ENCODE measurements at places on chromosomes 13 and 19. TPM values are rescaled to one million over a fixed set of nuclear protein-coding genes. Genes with fewer than 3 reads are reported as not detected.

The RAX2 gene
- not detected for polyA plus RNA-seq

DNA sequence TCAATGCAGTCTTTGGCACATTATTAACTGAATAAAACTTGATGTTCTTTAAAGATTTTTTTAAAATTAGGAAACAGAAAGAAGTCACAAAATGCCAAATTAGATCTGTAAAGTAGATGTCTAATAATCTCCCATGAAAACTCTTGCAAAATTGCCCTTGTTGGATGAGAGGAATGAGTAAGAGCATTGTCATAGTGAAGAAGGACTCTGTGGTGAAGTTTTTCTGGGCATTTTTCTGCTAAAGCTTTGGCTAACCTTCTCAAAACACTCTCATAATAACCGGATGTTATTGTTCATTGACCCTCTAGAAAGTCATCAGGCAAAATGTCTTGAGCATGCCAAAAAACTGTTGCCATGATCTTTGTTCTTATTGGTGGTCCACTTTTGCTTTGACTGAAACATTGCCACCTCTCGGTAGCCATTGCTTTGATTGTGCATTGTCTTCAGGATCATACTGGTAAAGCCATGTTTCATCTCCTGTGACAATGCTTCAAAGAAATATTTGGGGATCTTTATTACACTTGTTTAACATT is 549.3 kb downstream of the LIG4 start:
- no peak for DNase-seq

DNA sequence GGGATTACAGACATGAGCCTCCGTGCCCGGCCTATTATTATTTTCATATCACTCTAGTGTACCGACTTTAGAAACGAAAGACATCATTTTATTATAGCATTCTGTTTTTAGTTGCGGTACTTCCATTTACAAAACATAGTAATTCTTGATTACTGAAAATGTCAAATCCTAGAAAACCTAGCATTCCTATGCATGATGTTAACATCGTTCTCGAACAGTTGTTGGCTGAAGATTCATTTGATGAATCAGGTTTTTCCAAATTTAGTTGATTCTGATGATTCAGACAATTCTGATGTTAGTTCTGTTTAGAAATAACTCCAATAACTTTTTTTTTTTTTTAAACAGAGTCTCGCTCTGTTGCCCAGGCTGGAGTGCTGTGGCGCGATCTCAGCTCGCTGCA is 11.5 kb upstream of the MTRF1 start:
- no peak for DNase-seq

GRCh38 chr13:48976576-48977285 is 1.0 kb downstream of the FNDC3A start:
- DNase-seq = peak; percentile 64

The AMH gene
- polyA plus RNA-seq = 3.4 TPM

GRCh38 chr13:75302071-75302698 is 179.8 kb downstream of the TBC1D4 start:
- DNase-seq = peak; percentile 77

DNA sequence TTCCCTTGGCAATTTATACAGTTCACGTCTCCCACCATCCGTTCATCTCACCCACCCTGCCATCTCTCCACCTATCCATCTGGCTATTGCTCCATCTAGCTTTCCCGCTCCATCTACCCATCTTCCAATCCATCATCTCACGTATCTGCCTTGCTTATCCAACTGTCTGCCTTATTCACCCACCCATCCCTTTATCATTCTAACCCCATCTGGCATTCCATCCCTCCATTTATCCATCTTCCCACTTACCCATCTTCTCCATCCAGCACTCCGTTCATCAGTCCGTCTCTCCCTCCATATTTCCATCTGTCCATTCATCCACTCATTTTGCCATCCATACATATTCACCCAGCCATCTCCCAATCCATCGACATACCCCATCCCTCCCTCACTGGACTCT is 10.0 kb downstream of the RPS16 start:
- no peak for DNase-seq

DNA sequence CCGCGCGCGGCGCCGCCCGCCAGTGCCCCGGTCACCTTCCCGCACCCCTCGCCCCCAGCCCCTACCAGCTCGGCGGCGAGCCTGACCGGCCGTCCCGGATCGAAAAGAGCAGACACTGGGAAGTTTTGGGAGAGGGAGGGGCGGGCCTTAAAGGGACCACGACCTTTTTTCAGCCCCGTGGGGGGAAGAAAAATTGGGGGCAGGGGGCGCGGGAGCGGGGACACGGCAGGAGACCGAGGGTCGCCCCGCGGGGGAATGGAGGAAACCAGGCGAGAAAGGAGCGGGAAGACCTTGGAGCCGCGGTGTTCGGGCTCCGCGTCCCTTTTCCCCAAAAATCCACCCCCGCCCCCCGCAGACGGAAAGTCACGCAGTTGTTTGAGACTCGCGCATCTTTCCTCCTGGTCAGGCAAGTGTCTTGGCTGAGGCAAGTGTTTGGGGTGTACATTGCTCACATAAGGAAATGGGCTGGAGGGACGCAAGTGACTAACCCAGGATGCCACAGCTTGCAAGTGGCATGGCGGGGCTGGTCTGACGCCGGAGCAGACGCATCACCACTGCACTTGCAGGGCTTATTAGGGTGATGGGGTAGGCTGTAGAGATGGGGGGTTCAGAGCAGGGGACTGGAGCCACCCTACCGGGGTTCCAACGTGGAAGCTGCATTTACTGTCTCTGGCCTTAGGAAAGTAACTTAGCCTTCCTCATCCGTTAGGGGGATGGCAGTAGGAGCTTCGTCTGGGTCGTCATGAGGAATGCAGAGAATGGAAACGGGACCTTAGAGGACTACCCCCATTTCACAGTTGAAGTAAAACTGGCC is 2.7 kb upstream of the HNRNPL start:
- peak; percentile 63 for DNase-seq

DNA sequence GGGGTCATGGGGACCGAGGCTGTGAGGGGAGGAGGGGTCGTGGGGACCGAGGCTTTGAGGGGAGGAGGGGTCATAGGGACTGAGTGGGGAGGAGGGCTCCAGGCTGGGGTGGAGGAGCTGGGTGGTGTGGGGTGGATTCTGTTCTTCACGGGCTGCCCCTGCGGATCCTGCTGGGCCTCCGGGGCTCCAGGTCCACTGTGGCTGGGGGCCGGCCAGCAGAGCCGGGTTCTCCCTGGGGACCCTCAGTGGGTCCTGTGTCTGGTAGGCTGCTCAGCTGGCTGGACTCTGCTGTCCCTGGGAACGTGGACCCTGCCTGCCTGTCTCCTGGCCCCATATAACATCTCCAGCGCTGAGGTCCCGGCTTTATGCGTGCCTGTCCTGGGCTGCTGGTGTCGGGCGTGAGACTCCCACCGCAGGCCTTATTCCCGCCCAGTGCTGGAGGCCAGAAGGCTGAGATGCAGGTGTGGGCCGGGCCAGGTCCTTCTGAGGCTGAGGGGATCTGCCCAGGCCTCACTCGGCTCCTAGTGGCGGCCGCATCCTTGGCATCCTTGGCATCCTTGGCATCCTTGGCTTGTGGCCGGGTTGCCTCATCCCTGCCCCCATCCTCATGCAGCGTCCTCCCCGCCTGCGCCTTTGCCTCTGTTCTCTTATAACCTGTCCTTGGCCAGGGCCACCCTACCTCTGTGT is 19.8 kb upstream of the GNA15 start:
- DNase-seq = no peak

DNA sequence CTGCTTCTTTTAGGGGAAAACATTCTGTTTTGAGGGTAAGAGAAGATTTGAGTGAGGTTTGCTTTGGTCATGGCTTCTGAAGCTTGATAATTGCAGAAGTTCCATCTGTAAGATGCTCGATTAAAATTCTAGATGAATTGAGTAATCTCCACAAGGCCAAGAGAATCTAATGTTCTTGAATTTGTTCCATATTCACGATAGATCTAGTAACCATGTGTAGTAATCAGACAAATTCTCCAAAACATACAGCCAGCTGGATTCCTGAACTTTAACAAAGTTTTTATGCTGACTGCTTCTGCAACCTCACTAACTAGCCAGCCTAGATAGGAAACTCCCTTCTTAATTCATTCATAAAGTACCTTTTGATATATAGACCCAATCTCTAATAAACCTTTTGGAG is 92.7 kb downstream of the COL4A2 start:
- DNase-seq = no peak

GRCh38 chr19:17807731-17808316 is 12.9 kb downstream of the B3GNT3 start:
- no peak for DNase-seq

The DPF1 gene
- 2.0 TPM for polyA plus RNA-seq

DNA sequence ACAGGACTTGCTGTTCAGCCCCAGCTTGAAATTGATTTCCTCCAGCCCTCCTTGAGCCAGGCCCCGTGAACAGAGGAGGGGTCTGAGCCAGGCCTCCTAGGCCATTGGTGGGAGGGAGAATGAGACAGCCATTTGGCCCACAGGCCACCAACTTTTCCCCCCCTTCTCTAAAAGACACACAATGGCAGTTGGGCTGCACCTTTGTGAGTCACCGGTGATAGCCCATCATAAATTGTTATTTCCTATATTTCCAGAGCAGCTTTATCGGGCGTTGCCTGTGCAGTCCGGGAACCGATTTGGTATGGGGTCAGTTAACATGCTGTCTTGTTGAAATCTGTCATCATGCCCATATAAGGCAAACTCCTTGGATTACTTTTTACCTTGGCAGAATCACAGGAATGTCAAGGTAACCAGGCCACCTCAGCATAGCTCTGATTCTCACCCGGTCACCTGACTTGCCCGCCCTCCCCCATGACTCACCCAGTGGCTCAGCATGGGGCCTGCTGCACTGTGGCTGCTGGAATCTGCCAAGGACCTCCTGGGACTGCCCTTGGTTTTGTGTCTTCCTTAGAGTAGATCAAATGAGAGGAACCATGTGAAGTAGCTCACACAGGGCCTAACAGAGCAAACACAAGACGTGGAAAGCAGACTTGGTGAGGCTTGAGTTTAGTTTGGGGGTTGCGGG is 36.1 kb downstream of the ACTN4 start:
- DNase-seq = peak; percentile 66

- DNase-seq = no peak
These were observed 68.6 kb downstream of the UFM1 start for GRCh38 chr13:38418286-38418685.

The ZNF155 gene
- polyA plus RNA-seq = 21.3 TPM

The CDK8 gene
- polyA plus RNA-seq = 17.8 TPM

- no peak for DNase-seq
These were observed 177.8 kb downstream of the OLFM4 start for GRCh38 chr13:53206455-53206854.

The LRRC63 gene
- 0.37 TPM for polyA plus RNA-seq

The LILRA1 gene
- 0.54 TPM for polyA plus RNA-seq

- peak; percentile 61 for DNase-seq
These were observed 39.6 kb downstream of the LTBP4 start for GRCh38 chr19:40640744-40641143.
